Activated CD4-positive, alpha-beta T cell treated with anti-CD3 and anti-CD28 coated beads, Interleukin-2, amount 50 U/mL, for 1 hour (primary cell): ENCODE measurements at places on chromosomes 16 and 17.
A peak's percentile ranks its signal among the peaks of the same experiment; 100 is the strongest.

DNA sequence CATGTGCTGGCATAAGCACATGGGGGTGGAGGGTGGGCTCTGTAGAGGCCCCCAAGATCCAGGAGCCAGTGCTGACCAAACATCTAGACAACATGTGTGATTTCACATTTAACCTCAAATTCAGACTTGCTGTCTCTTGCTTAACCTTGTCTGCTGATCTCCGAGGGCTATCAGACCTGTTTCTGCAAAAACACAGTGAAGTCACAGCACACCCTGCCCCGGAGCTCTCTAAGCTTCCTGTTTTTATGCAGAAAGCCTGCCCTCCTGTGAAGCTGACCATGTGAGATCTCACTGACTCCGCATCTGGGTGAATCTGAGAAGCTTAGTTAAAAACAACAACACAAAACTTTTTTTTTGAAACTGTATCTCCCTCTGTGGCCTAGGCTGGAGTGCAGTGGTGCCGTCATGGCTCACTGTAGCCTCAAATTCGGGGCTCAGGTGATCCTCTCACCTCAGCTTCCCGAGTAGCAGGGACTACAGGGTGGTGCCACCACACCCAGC is 6.6 kb upstream of the DPEP2 start:
- peak; percentile 48 for DNase-seq

DNA sequence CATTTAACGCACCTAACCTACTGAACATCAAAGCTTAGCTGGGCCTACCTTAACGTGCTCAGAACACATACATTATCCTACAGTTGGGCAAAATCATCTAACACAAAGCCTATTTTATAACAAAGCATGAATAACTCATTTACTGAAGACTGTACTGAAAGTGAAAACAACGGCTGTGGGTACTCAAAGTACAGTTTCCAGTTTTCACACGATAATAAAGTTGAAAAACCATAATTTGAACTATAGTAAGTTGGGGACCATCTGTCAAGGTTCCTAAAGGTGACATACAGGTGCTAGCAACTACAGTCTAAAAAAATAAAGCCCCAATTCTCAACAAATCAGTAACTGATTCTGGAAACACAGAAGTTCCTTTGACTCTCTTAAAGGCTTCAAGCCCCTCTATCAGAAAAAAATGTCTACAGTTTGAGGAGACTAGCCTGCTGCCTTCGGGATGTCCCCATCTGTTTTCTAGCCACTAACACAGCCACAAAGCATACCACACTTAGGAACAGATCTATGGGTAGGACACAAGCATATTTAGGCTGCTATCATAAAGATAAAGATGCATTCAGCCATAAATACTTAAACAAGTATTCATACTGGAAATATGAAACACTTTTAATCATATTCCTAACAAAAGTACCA is 71.3 kb downstream of the KANSL1 start:
- DNase-seq = no peak

DNA sequence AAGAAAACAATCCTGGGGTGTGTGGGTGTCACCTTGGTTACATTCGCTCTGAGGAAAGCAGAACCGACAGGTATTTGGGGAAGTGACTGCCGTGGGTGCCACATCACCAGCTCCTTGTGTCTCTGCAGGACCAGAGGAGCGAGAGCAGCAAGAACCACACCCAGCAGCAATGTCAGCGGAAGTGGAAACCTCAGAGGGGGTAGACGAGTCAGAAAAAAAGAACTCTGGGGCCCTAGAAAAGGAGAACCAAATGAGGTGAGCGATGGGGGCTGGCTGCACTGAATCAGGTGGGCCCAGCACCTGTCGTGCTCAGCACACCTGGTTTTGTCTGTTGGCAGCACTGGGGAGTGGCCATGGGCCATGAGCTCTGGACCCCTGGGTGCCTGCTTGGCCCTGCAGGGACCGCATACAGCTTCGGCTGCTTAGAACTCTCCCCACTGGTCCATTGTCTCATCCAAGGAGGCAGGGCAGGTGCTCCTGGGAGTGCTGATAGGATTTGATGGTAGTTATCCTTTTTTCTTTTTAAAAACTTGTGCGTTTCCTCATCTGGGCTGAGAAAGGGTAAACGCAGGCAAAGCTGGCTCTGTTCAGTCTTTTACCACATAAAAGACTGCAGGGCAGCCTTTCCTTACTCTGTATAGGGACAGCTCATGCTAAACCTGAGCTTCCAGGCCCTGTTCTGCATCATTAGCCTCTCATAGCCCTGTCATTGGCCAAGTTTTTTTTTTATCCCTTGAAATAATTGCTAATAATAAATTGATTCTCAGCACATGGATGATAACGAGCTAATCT is 29.4 kb downstream of the HMOX2 start:
- DNase-seq = peak; percentile 76

- DNase-seq = peak; percentile 63
Measured at GRCh38 chr17:50425682-50426471, at the start of gene ACSF2. Gene ACSF2, plus strand, starts transcription at chr17:50426218. Its CDS starts 44 bp downstream, at chr17:50426262.

DNA sequence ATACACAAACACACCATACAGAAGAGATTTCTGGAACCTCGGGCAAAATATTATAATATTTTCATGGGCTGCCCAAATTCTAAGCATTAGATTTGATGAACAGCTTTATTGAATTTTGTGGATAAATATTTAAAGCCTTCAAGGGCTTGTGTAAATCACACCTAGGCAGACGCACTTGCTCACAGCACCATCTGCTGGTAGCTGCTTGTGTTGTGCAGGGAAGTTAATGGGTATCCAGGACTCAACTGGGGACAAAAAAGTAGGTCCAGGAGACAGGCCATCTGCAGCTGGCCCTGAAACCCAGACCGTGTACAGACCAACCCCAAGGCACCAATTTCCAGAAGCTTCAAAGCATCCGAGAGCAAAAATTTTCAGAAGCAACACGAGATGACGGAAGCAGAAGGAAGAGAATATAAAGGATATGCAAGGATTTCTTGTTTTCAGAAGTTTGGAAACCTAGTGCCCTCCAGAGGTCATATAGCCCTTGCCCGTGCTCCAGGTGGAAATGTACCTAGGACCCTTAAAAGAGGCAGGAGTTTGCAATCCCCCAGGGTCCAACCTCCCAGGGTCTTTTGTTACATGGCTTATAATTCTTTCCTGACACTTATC is 140.0 kb downstream of the CHD9NB start:
- peak; percentile 1 for DNase-seq

- no peak for DNase-seq
Measured at GRCh38 chr17:78997881-78998280, 11.7 kb downstream of the CANT1 start.

GRCh38 chr16:2532494-2533141 is 1.4 kb upstream of the CEMP1 start:
- peak; percentile 56 for DNase-seq

DNA sequence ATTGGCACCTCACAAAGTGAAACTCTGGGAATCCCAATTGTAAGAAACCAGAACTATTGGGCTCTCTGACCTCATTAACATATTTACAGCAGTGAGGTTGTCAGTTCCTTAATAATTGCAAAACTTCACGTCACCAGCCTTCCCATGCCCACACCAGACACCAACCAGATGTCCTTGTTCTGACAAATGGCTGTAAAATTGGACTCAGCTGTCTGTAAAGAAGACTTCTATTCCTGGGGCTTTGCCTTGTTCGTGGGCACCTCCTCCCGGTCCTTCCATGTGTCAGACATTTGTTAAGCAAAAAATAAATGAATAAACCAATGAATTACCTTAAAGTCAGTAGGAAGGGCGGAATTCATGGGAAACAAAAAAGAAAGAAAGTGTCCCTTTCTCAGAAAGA is 284.3 kb upstream of the CDH11 start:
- DNase-seq = no peak

DNA sequence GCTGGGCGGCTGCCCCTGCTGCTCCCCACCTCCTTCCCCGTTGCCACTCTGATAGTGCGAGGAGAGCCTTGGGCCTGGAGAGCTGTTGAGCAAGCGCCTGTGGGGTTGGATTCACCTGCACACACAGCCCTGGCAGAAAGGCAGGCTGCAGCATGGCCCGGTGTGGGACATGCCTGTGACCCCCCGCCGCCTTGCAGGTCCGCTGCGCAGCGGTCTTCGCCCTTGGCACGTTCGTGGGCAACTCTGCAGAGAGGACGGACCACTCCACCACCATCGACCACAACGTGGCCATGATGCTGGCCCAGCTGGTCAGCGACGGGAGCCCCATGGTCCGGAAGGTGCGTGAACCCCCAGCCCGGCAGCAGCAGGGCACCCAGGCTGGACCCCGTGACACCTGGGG is 106.8 kb upstream of the CHMP6 start:
- no peak for DNase-seq

DNA sequence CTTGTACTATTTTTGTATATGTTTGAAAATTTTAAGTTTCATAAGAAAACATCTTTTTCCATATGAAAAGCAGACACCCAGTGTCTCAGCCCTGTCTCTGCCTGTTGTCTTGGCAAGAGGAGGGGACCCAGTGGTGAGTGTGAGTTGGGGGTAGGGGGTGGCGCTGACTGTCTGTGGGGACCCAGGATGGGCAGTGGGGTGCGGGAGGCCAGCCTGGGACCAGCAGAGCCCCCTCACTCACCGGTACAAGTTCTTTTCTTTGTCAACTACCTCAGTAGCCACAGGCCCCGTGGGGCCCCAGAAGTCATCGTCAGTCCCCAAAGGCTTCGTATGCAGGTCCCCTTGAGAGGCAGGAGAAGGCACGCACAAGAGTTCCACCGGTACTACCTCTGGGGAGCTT is 46.2 kb downstream of the MIS12 start:
- DNase-seq = no peak

- no peak for DNase-seq
Measured at GRCh38 chr17:55391764-55392467, 29.7 kb downstream of the MMD start.

GRCh38 chr17:61420745-61421398 is 21.2 kb downstream of the TBX2 start:
- DNase-seq = no peak

- no peak for DNase-seq
Measured at GRCh38 chr16:55534756-55535155, 25.9 kb downstream of the LPCAT2 start.

DNA sequence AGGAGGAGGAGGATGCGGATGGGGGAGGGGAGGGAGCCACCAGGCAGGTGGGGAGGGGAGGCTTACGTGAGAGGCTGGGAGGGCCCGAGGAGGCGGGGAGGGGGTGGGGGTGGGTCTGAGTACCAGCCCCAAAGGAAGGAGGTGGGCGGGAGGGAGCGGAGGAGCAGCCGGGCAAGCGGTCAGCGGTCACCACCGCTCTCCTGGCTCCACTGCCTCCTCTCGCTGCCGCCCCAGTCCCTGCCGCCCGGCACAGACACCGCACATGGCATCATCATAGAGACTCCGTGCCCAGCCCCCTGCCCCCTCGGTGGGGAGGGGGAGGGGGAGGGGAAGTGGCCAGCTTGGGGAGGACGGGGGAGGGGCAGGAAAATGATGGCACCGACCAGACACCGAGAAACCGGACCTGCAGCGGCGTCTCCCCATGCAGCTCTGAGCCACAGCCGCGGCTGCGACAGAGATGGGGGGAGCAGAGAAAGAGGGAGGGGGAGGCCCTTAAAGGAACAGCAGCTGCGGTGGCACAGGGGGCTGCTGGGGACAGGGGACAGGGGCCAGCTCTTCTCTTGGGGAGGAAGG is at the start of gene TLCD3B:
Gene TLCD3B, minus strand, starts transcription at position 431 of the 573 bp plus-strand sequence. CDS start 744 bp downstream, outside the sequence.
- DNase-seq = no peak

DNA sequence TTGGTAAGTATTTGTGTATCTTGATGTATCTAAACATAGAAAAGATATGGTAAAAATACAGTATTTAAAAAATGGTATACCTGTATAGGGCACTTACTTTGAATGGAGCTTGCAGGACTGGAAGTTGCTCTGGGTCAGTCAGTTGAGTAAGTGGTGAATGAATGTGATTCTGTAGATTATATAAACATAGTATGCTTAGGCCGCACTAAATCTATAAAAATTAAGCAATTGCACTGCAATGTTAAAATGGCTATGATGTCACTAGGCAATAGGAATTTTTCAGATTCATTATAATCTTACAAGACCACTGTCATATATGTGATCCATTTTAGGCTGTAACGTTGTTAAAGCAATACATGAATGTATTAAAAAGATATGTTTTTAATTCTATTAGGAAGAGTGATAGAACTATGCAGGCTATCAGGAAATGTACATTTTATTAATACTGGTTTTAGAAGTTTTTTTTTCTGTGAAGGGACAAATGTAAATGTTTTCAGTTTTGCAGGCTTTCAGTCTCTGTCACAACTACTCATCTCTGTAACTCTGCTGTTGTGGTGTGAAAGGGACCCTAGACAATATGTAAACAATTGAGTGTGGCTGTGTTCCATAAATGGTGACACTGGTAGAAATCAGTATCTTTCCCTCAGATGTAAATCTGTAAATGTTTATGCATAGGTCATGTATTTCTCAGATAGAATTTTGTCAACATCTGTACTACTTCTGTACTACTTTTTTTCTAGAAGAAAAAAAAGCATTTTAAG is 10.5 kb downstream of the CBFB start:
- no peak for DNase-seq

GRCh38 chr16:48596326-48596725 is 13.7 kb downstream of the N4BP1 start:
- DNase-seq = no peak

DNA sequence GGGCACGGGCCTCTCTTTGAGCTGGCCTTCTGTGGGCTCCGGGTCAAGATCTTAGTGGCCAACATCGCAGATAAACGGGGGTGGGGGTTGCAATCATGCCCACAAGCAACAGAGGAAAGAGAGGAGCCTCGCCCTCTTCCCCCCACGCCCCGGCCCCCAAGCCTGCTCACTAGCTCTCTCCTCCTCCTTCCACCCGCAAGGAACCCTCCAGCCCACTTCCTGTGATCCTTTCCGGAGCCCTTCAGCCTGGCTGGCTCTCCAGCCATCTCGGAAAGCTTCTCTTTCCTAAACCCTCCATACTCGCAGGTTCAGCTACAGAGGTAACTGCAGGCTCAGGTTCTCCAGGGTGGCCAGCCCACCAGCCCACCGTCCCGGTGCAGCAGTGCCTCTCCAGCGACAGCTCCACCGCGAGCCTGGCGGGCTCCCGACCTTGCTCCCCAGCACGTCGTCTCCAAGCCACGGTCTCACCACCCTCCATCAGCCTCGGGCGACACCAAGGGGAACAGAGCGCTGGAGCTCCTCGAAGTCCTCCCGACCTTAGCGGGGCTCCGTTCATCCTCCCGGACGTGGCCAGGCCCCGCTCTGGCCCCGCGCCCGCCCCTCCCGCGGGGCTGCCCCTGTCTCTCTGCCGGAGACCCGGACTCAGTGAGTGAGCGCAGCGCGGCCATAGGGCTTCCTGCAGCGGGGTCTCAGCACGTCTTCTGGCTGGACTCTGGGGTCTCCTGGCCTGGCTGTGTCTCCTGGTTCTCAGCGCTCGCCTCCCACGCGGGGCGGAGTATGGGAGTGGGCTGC is 12.9 kb upstream of the ODF4 start:
- DNase-seq = peak; percentile 11

- DNase-seq = peak; percentile 69
Measured at GRCh38 chr17:45431531-45432404, 902 bp downstream of the ARHGAP27 start.

DNA sequence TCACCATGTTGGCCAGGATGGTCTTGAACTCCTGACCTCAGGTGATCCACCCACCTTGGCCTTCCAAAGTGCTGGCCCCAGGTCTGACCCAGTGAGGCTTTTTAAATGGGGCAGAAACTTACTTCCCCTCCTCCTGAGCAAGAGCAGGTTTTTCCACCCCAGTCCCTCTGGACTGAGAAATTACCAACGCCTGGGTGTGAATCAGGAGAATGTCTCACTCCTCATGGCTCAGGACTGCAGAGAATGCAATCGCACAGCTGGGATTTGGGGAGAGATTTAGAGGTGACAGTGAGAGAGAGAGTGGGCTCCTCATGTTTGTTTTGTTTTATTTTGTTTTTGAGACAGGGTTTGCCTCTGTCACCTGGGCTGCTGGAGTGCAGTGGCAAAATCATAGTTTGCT is 203.6 kb downstream of the RAB11FIP4 start:
- no peak for DNase-seq
